ENCODE measurements at places on chromosomes 11 and 22.

DNA sequence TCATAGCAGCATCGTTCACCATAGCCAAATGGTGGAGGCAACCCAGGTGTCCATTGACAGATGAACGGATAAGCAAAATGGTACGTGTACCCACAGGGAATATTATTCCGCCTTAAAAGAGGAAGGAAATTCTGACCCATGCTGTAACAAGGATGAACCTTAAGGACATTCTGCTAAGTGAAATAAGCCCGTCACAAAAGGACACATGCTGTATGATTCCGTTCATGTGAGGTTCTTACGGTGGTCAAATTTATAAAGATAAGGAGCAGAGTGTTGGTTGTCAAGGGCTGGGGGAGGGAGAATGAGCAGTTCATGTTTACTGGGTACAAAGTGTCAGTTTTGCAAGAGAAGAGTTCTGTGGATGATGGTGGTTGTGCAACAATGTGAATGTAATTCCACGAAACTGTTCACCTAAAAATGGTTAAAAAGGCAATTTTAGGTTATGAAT is 26.3 kb downstream of the APOL1 start:
- DNase-seq: no peak

GRCh38 chr22:31872209-31872608 is 72.1 kb upstream of the YWHAH start:
- no peak for DNase-seq

DNA sequence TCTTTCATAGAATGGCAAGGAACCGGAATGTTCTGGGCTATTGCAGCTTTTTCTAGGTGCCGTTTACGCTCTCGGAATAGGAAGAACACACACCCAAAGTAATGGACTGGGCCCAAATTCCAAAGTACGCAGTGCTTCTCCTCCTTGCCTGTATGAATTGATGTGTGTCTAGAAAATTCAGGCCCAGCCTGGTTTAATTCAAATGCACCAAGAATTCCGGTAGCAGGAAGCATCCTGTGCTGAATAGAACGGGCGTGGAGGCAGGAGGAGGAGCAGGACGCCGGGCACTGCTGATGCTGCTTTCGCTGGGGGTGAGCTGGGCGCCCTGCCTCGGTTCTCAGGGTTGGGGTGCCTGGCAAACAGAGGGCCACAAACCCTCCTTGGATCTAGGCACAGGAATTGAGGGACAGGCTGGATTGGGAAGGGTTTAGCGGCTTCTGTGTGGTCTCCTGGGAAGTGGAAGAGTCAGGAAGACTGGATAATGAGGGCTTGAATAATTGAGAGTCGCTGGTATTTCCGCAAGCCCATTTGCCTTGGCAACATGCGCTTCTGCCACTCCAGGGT is 2.0 kb downstream of the PARVB start:
- no peak for DNase-seq

- DNase-seq: no peak
These were observed 171.7 kb downstream of the INSC start for GRCh38 chr11:15286465-15286864.

DNA sequence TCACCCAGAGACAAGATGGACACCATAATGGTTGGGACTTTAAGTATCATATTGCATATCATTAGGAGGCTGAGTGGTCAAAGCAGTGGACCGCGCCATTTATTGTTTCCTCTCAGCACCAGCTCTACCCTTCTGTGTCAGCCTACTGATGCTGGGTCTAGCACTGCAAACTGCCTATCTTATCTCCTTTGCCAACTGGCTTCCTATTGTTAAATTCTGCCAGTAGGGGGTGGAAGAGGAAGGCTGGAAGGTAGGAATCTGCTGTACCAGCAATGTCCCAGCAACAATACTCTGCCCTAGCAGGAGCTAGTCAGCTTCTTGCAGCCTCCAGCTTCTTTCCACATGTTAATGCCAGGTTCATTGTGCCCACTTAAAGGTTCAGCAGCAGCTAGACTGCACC is 367.1 kb upstream of the PDGFD start:
- no peak for DNase-seq

DNA sequence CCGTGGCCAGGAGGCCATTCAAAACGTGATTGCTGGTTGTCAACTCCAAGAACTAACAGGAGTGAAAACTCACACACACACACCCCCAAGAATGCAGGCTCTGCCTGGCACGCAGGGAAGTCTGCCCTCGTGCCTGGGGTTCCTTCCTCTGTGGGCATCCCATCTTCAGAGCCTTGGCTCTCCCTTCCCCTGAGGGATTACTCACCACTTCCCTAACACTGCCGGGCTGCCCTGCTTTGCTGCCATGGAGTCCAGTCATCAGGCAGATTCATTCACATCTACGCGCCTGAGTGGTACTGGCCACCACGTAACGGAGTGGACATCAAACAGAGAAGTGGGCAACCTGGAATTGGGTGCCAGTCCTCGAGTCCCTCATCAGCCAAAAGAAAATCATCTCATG is 120.7 kb upstream of the TMEM45B start:
- no peak for DNase-seq

GRCh38 chr11:127962416-127962815 is 624.9 kb downstream of the ETS1 start:
- no peak for DNase-seq

DNA sequence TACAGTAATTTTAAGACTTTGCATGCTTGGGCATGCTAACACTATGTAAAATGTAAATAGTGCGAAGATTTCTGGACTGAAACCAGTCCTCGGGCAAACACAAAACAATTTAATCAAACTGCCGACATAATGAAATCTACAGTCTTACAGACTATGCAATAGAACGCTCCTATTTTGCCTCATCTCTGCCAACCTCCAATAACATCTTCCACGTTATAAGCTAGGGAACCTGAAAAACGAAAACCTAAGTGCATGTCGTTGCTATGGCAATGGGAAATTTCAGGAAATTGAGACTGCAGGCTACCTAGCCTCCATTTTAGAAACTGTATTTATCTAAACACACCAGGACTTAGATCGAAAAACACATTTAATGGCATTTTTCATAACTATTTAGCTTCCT is 1.1 kb downstream of the CSTF3 start:
- DNase-seq: no peak

DNA sequence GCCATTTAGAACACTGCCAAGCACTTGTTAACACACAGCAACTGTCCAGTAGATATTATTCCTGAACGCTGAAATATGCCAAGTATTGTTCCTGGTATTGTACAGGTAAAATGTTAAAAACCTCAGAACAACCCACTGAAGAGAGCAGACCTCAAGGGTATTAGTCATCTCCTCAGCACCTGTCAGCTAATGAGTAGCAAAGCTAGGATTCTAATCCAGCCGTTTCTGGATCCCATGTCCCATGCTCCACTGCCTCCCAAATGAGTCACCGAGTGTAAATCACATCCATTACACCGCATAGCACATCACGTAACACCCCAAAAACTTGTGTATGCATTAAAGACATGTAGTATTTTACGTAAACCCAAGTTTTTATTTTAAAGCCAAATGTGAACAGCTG is 705.4 kb upstream of the TENM4 start:
- no peak for DNase-seq

DNA sequence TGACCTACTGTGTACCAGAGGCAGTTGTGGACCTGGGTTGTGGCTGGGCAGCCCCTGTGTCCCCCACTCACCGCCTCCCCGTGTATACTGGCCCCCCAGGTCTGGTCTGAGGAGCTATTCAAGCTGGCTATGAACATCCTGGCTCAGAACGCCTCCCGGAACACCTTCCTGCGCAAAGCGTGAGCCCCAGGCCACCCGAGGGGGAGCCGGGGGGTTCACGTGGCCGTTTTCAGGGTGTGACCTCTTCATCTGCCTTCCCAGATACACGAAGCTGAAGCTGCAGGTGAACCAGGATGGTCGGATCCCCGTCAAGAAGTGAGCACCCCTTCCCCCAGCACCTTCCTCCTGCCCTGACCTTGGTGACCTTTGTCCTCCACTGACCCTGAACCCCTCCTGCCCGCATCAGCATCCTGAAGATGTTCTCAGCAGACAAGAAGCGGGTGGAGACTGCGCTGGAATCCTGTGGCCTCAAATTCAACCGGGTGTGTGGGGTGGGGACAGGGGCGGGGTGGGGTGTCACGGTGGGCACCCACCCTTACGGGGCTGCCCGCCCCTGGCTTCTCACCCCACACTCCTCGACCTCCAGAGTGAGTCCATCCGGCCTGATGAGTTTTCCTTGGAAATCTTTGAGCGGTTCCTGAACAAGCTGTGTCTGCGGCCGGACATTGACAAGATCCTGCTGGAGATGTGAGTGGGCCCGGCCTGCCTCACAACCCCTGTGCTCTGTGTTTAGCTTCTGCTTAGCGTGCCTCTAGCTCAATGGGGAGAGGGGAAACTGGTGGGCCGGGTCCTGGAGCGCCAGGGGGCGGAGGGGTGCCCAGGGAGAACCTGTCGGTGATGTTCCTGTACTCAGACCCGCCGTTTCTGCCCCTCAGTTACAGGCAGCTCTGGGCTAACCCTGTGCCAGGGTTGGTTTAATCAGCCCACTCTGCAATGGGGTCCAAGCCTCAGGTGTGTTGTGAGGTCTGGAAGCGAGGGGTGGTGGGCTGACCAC is 4.1 kb downstream of the PLCB3 start:
- DNase-seq: no peak

DNA sequence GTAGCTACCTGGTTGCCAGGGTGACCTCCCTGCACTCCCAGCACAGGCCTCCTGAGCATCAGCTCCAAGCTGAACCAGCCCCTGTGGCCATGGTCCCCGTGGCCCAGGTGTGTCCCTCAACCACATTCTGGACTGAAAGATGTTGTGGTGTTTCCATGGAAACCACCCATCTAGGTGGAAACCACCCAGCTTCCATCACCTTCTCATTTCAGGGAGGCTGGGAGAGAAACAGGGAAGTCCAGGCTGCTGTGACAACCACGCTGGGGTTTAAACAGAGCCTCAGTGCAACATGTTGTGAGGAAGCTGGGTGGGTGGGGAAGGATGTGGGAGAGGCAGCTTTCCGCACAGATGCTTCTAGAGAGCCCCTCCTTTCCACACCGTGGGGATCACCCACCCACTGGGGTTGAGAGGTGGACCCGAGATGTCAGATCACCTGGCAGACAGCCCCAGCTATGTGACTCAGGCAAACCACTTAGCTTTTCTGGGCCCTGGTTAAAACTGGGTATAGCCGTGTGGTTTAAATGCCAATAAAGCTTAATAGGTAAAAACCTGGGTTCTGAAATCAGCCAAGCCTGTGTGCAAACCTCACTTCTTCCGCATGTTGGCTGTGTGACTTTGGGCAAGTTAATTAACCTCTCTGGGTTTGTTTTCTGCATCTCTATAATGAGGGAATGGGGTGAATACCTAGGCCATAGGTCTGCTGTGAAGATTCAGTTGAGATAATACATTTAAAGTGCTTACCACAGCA is 46.4 kb downstream of the CD82 start:
- DNase-seq: no peak

GRCh38 chr11:121152764-121153163 is 51.7 kb downstream of the TECTA start:
- DNase-seq: no peak

- no peak for DNase-seq
These were observed 4.7 kb downstream of the MRGPRD start for GRCh38 chr11:68976095-68976494.

DNA sequence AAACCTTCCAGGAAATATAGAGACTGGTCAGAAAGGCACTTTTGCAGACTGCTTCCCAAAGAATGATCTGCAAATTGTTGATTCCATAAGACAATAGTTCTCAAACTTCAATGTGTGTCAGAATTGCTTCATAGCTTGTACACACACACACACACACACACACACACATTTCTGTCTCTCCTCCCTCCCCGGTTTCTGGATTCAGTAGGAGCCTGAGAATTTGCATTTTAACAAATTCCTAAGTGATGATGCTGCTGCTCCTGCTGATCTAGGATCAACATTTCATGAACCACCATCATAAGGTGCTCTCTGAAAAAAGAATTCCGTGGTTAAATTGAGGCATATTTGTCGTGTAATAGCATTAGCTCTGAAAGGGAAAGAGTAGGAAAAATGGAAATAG is 35.3 kb upstream of the FZD4 start:
- no peak for DNase-seq

- no peak for DNase-seq
These were observed 399.1 kb upstream of the DDI1 start for GRCh38 chr11:103637295-103637694.

DNA sequence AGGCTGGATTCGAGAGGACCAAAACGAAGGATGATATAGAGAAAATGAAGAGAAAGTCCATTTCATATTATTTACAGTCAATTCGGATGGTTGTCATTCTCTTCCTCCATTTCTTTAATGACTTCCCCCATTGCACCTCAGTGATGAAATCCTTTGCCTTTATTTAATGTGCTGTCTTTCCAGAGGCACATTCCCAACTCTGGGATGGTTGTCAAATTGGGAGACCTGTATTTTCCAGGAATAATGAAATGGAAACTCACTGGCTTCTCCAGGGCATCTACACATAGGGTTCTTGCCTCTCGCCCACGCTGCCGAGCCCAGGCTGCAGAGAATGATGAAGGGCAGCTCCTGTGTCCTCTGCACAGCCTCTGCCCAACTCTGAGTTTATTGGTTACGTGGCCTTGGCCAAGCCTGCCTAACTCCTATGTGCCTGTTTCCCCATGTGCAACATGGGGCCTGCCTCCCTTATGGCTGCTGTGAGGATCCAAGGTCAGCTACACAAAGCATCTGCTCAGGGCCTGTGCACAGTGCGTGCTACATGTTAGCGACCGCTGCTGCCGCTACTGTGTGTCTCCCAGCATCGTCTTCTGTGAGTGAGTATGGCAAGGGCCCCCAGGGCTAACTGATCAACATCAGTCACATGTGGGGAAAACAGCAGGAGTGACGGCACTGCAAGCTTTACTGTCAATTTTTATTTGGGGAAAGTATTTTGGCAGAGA is 81.5 kb upstream of the BID start:
- no peak for DNase-seq

GRCh38 chr11:88357323-88358039 is 19.9 kb upstream of the CTSC start:
- DNase-seq: no peak

- DNase-seq: no peak
These were observed 30.8 kb upstream of the LRRC10B start for GRCh38 chr11:61477727-61478148.

GRCh38 chr11:126992065-126992803 is 8.3 kb downstream of the KIRREL3 start:
- DNase-seq: no peak

GRCh38 chr11:130519128-130519932 is 70.9 kb downstream of the ADAMTS15 start:
- DNase-seq: no peak

DNA sequence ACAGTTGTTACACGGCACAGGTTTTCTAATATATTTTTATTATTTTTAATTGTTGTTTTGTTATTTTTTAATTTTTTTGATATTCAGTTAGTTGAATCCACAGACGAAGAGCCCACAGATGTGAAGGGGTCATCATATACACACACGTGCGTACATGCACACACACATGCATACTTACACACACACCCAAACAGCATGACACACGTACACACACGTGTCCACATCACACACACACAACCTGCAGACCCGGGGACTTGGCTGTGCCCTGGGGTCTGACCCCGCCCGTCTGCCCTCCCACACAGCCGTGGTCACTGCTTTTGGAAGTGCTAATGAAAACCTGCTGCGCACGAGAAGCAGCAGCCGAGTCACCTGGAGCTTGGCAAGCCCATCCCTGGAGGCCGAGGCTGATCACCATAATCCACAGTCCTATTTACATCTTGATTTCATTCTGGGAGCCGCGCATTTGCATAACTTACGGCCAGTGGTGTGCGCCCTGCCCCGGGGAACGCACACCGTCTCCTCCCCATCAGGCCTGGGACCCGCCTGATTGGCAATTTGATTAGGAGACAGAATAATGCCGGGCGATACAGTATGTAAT is 110.3 kb downstream of the BRD1 start:
- DNase-seq: no peak

- no peak for DNase-seq
These were observed 33.9 kb upstream of the TEAD1 start for GRCh38 chr11:12640355-12640754.
